ENCODE measurements at places on chromosomes 5 and 9.

DNA sequence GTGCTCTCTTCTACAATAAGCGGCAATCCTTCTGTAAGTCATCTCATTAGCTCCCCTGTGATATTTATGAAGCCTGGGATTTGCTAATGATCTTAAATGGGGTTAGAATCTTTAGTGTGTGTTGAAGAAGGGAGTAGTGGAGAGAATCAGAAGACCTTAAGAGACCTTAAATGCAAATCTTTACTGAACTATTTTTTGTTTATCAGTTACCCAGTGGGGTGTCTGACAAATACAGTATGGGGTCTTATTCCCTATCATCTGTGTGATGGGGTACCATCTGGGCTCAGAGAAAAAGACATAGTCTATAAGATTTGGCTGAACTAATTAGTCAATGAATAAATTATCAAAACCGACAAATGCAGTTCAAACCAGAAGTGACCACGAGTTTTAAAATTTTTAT, 378.4 kb upstream of the SGCD start:
- DNase-seq, result no peak

- no peak for DNase-seq
Observed at GRCh38 chr5:132372127-132372526, 2.6 kb downstream of the SLC22A5 start.

- peak; percentile 48 for DNase-seq
Observed at GRCh38 chr5:158155067-158155466, 296.1 kb upstream of the CLINT1 start.

- no peak for DNase-seq
Observed at GRCh38 chr5:72566746-72567145, 59.5 kb upstream of the ZNF366 start.

DNA sequence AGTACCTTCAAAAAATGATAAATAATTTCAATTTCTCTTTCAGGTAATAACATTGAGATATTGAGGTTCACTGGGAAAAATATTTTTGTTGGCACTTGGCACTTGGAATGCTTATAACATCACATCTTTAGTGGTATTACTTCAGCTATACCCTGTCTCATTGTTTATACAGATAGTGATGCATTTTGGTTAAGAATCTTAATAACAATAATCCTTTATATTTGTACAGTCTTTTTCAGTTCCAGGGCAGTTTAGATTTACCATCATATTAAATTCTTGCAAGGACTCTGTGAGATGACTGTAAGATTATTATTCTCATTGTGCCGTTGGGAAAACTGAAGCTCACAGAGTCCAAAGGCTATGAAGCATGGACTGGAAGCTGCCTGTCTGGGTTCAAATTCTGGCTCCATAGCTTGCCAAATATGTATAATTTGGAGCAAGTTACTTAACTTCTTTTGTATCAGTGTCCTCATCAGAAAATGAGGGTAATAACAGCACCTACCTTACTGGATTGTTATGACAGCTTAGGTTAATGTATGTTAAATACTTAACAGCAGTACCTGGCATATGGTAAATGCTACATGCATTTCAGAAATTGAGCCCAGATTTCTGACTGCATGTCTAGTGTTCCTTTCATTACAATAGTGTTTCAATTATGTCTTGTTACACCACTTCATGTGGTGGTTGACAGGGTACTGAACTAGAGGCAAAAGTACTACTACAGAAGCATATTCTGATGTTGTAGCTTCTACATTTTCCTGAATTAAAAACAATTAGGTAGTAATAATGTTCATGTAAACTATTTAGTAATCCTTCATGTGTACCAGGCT, 272.2 kb downstream of the PLK2 start:
- no peak for DNase-seq

DNA sequence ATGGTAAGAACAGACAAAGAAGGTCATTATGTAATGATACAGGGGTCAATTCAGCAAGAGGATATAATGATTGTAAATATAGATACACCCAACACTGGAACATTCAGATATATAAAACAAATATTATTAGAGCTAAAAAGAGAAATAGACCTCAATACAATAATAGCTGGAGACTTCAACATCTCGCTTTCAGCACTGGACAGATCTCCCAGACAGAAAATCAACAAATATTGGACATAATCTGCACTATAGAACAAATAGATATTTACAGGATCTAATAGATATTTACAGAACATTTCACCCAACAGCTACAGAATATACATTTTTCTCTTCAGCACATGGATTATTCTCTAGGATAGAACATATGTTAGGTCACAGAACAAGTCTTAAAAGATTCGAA, 190.6 kb upstream of the RFX3 start:
- no peak for DNase-seq

GRCh38 chr5:16842896-16843295, 93.2 kb downstream of the MYO10 start:
- DNase-seq, result peak; percentile 53

DNA sequence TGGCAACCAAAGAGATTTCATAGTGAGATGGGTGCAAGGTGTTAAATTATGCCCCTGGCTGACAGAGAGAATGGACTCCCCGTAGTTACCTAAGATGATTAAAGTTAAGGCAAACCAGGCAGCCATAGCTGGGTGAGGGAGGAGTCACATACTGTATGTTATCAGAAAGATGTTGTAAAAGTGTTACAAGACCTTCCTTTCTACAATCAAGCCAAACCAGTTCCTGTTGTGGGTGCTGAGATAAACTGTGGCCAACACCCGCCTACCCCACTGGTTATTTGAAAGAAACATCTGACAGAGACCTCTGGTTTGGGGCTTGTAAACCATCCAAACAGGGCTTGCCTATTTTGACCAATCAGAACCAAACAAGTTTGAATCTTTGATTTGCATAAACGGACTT, 684.7 kb upstream of the NUDT12 start:
- DNase-seq, result no peak

- DNase-seq, result peak; percentile 53
Observed at GRCh38 chr5:106648401-106648800, 1022.3 kb downstream of the EFNA5 start.

- no peak for DNase-seq
Observed at GRCh38 chr9:98107926-98108325, 11.1 kb downstream of the TRIM14 start.

DNA sequence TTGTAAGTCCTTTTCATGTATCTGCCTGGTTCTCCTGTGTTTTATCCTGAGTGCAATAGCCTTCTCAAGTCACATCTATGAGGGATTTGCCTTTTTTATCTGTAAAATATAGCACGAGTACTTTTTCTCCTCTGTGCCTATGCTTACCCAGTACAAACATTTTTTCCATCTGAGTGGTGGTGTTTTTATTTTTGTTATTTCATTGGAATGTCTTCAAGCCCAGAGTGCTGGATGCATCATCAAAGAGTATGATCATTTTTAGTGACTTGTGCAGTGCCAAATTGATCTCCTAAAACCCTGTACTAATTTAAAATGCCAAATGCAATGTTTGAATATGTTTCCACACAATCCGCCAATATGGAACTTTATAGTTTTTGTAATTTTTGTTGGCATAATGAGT, 86.1 kb downstream of the TLE4 start:
- DNase-seq, result no peak

DNA sequence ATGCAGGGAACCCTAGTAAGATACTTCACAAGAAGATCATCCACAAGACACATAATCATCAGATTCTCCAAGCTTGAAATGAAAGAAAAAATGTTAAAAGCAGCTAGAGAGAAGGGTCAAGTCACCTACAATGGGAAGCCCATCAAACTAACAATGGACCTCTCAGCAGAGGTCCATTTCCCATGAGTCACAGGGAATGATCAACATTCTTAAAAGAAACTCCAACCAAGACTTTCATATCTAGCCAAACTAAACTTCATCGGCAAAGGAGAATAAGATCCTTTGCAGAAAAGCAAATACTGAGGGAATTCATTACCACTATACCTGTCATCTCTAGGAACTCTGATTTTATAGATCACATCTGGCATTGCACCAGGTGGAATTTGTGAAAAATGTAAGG, 52.9 kb upstream of the SPATA31E1 start:
- no peak for DNase-seq

GRCh38 chr5:6496207-6496584, 47.5 kb downstream of the UBE2QL1 start:
- DNase-seq, result no peak

DNA sequence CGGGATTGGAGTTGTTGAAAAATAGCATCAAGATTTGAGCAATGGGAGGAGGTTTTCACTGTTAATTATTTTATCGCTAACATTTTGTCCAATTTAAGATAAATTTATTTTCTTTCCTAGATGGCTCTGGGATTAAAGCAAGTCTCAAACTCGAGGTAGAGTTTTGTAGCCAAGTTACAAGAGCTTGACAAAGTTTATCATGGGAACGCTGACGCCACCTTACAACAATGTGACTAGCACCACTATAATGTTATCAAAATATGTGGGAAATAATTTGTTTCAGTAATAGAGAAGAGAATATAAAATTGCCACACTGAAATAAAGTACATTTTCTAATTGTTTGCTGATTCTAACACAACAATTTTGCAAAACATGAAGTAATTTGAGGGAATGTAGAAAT, 19.8 kb upstream of the TARS1 start:
- DNase-seq, result no peak

DNA sequence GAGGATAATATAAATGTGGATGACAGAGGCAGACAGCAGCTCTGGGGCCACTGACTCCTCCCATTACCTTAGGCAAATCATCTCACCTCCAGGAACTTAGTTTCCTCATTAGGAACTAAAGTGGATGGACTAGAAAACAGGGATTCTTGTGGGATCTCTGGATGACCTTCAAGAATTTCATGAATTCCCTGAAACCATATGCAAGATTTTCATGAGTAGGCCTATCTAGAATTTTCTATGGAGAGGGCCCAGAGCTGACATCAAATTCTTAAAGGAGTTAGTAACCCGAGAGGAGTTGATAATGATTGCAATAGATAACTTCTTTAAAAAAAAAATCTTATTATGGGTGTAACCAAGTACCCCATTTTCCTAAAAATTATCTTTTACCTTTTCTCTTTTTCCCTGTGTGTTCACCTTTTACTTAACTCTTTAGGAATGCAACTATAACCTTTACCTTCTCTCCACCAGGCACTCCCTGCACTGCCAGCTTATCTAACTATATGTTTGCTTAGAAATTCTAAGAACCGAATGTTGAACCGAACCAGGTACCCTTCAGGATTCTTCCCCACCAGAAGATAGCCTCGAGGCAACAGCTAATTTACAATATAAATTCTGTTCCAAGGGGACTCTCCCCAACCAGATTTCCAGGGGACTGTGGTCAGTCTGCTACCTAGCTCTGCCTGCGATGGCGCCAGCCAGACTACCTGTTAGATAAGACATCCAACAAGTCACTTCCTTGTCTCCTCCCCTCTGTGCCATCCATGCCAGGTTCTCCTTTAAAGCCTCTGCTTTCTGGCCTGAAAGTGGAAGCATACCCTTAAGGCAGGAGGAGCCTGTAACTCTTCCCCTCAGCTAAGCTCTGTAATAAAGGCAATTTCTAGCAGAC, 86.0 kb downstream of the GCNT4 start:
- DNase-seq, result peak; percentile 14

DNA sequence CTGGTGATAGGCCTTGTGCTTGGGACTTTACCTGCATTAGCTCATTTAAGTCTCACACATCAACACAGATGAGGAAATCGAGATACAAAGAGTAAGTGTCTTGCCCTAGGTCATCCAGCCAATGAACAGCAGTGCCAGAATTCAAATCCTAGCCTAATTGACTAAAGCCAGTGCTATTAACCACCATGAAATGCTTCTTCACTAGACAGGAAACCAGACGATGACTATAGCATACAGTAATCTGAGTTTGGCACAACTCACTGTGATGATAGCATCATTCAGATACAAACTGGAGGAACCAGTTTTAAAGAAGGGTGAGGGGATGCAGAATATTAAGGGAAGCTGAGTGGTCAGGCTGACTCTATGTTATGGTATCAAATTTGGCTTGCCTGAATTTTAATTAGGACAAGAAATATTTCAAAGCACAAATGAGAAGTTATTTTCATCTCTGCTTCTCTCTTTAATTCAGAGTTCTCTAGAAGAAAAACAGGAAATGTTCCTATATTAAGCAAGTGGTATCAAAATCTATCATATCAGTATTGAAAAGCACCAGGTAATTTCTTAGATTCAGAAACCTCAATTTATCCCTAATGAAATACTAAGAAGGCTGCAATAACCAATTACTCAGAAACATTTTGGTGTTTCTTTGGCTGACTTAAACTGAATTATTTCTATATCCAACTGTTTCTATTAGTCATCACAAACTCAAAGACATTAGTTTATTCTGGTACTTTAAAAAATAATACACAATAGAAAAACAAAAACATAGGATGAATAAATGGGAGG, 147.0 kb upstream of the RASA1 start:
- DNase-seq, result peak; percentile 96

GRCh38 chr9:20561531-20561930, 60.8 kb downstream of the MLLT3 start:
- no peak for DNase-seq

GRCh38 chr9:2641033-2641432, 19.4 kb downstream of the VLDLR start:
- DNase-seq, result no peak

DNA sequence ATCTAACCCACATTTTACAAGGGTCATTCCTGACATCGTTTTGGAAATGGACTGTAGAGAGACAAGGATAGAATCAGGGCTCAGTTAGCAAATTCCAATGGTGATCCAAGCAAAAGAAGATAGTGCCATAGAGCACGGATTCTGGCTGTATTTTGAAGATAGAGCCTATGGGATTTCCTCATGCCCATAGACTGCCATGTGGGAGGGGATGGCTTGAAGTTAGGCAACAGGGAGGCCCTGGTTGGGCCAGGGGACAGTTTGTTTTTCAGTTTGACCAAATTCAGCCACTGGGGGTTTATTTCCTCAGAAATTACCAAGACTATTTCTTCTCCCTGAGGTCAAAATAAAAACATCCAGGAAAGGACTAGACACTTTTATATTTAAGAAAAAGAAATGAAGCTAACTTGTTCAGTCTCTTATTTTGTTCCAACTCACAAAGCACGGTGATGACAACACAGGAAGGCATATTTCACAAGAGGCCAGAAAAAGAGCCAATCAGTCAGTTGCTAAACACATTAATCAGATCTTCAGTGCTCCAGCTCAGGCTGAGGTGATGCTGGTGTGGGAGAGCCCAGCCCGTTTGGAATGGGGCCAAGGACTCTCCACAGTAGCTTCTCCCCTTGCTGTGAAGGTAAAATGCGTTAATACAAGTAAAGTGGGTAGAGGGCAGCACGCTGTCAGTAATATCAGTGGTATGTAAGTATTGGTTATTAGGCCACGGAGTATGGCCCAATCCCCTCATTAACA, 4.4 kb upstream of the DCTN4 start:
- DNase-seq, result peak; percentile 89
